ENCODE measurements at places on chromosomes 2 and 18.

GRCh38 chr18:46688853-46689525, 32.0 kb upstream of the LOXHD1 start:
- no peak for DNase-seq

DNA sequence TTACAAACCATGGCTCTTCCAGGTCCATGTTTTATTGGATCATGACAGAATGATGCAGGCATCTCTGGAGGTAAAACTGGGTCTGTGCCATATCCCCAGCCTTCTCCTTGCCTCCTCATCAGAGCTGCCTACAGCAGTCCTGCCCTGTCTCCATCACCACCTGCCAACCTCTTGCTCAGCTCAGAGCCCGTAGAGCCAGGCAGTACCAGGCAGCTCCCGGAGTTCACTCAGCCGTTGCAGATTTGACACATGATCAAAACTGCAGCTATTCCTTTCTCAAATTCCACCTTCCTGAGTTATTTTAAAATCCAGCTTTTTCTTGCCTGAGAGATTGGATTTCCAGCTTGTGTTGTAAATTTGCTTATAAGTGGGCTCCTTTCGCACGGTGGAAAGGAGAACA, 218.2 kb upstream of the CELF4 start:
- no peak for DNase-seq

- DNase-seq: no peak
Measured at GRCh38 chr18:51134721-51135120, 62.8 kb downstream of the MEX3C start.

DNA sequence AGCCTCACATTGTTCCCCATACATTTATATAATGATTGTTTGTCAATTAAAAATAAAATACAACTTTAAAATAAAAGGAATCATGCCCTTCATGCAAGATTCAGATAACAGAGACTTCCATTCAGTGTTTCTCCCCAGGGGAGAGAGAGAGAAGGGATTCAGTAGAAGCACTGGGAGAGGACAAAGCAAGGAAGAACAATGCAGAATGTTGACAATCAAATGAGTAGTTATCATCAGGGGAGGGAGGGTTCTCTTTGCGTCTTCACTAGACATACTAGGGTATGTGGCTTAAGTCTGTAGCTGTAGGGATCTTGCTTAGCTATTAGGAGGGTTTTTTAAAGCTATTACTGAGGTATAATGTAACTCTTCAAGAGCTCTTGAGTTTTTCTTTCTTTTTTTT, 30.7 kb downstream of the FSHR start:
- DNase-seq: no peak

- no peak for DNase-seq
Measured at GRCh38 chr2:162731917-162732804, 106.4 kb downstream of the KCNH7 start.

DNA sequence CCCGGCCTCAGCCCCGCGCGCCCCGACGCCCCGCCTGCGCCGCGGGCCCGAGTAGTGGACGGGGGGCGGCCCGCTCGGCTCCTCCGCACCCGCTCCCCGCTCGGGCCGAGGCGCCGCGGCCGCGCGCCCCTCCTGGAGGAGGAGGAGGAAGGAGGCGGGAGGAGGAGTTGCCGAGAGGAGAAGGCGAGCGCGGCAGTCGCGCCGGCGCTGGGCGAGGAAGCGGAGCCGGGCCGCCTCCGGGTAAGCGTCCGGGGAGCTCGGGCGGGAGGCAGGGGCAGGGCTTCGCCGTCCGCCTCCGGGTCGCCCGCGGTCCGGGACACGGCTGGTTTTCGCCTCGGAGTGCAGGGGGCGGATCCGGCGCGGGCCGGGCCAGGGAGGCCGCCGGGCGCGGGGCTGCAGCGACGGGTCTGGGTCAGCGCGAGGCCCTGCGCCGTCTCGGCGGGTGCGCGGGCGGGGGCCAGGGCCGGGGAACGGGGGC, at the start of gene SOCS6:
TSS of gene SOCS6 (plus strand) at position 195 of the 478 bp plus-strand sequence. CDS start 35,624 bp downstream, outside the sequence.
- no peak for DNase-seq

DNA sequence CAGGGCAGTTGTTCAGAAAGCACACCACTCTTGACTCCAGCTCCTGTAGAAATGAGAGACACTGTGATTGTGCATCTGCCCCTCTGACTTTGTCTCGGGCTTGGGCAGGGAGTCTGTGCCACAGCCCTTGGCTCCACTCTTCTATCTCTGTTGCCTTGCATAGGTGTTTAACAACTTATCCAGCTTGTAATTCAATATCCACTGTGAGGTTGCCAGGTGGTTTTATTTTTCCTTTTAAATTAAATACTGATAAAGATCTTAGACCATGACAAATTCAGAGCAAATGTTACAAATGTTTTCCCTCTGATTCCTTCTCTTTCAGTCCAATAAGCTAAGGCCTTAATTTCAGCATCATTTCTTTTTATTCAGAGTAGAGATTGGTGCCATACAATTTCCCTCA, 421.7 kb downstream of the STK39 start:
- no peak for DNase-seq

- no peak for DNase-seq
Measured at GRCh38 chr2:237290261-237290660, 123.7 kb downstream of the COL6A3 start.

DNA sequence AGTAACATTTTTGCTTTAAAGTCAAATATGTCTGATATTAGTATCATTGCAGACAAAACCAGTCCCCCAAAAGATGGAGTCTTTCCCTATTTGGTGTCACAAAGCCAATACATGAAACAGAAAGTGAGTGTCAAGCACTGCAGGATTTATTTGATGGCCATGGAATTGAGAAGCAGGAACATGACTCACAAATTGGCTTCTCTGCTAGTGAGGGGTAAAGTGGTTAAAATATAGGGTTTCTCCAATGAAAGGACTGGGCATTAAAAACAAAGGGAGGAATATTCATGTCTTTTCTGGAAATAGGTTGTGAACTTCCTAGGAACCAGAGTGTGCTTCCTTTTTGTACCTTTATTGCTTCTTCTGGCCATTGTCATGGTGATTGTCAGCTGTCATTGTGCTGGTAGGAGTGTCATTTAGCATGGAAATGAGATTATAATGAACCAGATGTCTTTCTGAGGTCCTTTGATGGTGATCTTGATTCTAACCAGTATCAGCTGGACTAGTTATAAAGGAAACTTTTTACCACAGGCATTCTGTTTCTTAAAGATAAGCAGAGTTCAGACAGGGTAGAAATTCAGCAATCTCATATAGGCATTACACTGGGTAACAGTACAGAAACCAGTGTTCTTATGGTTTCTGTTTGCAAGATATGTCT, 4.1 kb downstream of the REG1B start:
- DNase-seq: no peak

DNA sequence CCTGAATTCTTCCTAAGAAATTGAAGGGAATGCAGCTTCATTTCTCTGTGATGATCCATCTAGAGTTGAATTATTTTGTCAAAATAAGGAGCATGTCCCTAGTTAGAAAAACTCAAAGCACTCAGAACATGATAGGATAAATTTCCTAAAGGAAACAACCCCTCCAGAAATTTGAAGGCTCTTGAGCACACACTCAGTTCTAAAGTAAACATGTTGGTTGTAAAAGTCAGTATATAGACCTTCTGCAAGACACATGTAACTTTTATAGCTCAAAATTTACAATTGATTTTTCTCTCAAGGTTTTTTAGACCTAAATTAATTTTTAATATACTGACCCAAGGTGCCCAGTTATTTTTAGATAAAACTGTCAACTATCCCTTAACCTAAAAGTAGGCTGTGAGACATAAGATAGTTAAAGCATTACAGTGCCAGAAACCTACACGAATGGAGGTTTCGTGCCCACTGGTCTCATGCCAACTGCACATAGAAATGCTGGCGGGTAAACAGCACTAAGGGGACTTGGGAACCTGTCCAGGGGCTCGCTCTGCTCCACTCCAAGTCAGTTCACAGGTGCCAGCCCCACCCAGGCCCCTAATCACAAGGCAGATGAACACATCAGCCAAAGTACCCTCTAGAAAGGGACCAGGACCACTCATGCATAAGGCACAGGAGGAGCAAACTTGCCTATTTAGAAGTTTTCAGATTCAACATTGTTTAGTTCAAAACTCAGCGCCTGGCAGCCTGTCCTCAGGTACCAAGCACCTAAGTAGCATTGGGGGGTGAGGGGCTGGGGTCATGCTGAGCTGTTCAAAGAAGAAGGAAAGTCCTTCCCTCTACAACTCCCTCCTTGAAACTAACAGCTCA, 106.5 kb downstream of the SMC6 start:
- no peak for DNase-seq

- no peak for DNase-seq
Measured at GRCh38 chr2:106876699-106877098, 9.3 kb downstream of the ST6GAL2 start.

DNA sequence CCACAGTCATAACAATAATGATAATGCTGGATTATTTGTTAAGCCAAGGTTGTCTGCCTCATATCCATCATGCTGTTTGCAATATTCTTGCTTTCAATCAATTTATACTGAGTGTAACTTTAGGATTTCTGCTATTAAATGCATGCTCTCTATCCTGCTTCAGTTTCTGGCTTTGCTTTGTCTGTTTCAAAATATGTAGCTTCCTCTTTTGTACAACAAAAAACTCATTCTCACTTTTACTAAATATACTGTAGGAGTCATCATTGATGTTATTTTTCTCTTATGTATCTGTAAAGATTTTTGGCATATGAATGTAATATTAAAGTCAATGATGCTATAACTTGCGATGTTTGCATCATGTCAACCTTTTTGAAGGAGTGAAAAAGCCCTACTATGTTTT, 149.3 kb downstream of the GPD2 start:
- no peak for DNase-seq

- no peak for DNase-seq
Measured at GRCh38 chr2:86313341-86313740, 24.1 kb downstream of the REEP1 start.

DNA sequence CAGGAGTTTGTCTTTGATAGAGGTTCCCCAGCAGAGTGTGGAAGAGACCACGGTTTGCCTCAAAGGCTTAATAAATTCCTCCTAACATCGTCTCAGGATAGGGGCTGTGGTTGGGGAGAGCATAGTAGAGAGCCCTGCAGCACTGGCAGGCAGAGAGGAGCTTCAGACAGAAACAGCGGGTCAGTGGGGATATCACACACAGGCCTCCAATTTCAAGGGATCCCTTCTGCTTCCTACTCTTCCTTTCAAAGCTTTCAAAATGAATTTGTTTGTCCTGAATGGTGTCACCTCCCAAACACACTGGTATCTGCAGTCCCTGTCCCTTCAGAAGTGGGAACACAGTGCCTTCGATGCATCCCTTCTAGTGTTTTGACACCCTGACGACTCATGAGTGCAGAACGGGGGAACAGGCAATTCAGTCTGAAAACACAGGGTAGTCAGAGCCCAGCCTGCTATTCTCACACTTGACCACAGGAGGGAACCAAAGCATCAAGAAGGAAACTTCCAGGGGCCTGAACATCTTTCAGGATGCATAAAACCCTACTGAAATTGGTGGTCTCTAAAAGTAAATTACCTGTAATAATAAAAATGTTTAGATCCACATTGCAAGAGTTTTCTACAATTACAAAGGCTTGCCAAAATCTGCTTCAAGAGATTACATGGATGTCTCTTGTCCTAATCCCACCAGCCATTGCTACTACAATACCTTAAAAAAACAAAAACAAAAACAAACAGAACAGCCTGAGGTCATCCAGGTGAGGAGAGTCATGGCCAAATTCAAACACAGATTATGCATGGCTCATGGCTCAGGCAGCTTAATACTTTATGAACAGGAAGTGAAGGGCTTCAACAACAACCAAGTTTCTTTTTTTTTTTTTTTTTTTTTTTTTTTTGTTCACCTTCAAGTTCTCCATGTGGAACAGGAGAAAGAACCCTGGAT, 49.8 kb downstream of the SLC14A2 start:
- DNase-seq: peak; percentile 32

GRCh38 chr18:5868218-5868854, 27.0 kb downstream of the TMEM200C start:
- no peak for DNase-seq

DNA sequence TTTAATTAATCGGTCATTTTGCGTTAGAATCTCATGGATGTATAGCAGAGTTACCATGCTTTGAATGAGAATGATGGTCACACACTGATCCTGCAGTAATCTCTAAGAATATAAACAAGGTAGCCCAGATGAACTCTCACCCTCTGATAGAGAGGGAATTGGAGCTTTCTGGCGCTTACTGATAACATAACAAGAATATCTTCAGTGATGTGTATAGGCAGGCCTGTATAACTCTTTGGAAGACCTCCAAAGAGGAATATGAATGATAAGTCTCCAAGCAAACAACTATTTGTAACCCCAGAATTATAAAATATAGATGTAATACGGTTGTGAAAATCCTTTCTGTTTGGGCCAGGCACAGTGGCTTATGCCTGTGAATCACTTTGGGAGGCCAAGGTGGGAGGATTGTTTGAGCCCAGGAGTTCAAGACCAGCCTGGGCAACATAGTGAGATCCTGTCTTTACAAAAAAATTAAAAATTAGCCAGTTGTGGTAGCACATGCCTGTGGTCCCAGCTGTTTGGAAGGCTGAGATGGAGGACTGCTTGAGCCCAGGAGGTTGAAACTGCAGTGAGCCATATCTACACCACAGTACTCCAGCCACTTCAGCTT, 52.5 kb upstream of the LTBP1 start:
- no peak for DNase-seq

- DNase-seq: no peak
Measured at GRCh38 chr18:79766308-79766707, 31.4 kb upstream of the KCNG2 start.

DNA sequence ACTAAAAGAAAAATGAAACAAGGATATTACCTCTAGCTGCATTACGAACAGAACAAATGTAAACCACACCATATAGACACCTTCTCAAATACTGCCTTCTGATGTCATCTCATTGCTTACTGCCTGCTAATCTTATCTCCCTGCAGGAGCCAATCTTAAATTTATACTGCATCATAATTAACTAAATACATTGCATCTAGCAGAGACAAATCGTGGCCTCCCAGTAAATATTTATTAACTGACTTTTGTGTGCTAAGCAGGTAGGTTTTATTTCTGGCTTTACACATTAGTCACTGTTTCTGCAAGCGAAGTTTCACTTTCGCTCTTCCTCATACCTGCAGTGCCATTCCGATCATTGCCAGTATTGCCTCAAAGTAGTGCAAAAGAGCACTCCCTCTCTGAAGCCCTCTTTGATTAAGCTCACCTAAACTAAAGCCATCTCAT, 67.5 kb downstream of the SPATS2L start:
- DNase-seq: peak; percentile 28

- DNase-seq: no peak
Measured at GRCh38 chr2:238939074-238939473, 91.2 kb downstream of the TWIST2 start.

DNA sequence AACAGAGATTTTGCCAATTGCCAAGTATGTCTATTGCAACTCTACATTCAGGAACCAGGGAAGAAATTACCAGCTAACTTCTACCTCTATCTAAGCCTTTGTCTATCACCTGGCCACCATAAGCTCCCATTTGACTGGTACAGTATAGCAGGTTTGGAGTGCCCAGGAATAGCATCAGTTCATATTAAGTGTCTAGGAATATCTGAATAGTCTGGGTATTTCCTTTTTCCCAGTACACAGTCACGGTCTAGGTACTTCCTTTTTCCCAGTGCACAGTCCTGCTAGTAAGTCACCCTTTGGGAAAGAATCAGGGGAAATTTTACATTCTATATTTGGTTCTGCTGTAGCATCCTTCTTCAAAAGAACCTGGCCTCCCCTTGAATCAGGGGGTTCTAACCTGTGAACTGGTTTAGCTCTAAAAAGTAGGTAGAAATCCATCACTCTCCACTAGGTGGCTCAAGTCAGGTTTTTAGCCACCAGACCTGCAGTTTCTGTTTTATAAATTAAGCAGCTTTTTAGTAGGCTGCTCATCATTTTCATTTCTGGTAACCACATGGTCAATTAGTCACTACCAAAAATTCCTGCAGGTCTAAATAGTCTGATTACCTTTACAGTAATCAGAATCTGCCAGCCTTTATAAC, 49.3 kb upstream of the DNAJC10 start:
- peak; percentile 5 for DNase-seq
